ENCODE measurements at places on chromosomes 16 and 17. TPM values are rescaled to one million over a fixed set of nuclear protein-coding genes. Genes with fewer than 3 reads are reported as not detected.

- peak; percentile 94 for DNase-seq
Measured at GRCh38 chr16:81481207-81481821, 36.7 kb downstream of the CMIP start.

The BIRC5 gene
- polyA plus RNA-seq = 18.5 TPM

The GPR139 gene
- not detected for polyA plus RNA-seq

- no peak for DNase-seq
Measured at GRCh38 chr16:51636920-51637769, 486.1 kb upstream of the SALL1 start.

GRCh38 chr17:8155996-8156245 is 3.7 kb upstream of the PER1 start:
- DNase-seq = no peak

GRCh38 chr17:65751263-65751662 is 189.8 kb upstream of the AXIN2 start:
- no peak for DNase-seq

The CCL13 gene
- not detected for polyA plus RNA-seq

DNA sequence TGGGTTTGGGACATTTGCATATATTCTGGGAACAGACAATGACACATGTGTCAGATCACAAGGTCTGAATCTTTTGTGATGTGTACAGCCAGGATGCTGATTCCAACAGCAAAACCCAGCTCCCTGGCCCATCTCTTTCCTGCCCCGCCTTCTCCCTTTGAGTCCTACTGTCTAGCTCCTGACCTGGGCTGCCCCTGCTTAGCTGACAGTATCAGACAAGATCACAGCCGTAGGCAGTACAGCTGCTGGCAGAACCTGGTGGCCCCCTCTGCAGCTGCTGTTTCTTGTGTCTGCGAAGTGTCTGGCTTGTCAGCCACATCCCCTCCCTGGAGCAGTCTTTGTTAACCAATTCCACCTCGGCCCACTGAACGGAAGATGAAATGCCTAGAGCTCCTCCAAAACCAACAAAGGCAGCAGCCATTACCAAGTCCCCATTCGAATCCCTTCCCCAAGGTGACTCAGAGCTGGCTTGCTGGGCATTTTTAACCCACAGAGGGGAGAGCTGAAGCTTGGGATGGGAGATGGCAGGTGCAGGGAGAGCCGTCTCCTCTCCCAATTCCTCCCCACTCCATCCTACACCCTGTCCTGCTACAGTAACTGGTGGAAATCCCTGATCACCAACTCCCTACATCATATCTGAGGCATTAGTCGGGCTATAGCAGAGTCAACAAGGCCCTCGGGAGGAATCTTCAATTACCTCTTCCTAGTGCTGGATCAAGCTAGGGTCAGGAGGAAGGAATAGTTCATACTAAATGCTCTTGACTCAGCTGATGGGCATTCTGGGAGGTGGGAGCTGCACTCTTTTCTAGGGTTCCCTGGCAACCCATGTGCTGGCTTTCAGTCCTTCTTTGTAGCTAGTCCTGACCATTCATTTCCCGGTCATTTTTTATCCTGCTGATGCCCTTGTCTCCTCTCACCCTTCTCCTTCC is 5.8 kb downstream of the PIPOX start:
- no peak for DNase-seq

DNA sequence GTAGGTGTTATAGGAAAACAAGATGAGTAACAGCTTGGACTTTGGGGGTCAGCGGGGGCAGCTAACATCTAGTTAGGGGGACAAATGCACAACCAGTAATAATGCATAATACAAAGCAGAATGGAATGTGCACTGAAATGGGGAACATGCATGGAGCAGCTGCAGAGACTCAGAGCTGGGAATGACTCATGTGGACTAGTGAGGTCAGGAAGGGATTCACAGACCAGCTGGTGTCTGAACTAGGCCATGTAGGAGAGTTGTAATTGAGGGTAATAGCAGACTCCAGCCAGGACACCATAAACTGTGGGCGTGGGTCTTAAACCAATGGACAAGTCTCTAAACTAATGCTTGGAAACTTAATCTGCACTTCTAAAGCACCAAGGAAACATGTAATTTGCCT is 176.8 kb upstream of the ASIC2 start:
- no peak for DNase-seq

DNA sequence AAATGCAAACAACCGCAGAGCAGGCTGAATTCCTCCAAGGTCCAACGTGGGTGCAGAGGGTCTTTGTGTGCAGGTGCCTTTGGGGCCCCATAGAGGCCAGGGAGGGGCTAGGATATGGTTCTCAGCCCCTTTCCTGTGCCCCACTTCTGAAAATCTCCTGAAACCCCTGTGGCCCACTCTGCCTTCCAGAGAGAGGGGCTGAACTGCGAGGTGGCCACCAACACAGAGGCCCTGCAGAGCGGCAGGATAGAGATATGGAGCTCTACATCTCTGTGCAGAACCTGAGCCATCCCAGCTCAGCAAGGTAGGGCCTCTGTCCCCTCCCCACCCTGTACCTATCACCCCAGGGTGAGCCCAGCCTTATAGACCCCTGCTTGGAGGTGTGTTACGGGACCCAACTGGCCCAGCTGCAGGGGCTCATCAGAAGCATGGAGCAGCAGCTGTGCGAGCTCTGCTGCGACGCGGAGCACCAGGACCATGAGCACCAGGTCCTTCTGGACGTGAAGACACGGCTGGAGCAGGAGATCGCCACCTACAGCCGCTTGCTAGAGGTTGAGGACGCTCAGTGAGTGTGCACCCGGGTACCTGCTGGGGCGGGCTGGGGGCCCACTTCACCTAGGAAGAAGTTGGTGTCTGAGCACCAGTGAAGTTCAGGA is 5.5 kb downstream of the USP6 start:
- DNase-seq = no peak

- peak; percentile 90 for DNase-seq
Measured at GRCh38 chr17:1590029-1590746, 27.6 kb upstream of the PITPNA start.

DNA sequence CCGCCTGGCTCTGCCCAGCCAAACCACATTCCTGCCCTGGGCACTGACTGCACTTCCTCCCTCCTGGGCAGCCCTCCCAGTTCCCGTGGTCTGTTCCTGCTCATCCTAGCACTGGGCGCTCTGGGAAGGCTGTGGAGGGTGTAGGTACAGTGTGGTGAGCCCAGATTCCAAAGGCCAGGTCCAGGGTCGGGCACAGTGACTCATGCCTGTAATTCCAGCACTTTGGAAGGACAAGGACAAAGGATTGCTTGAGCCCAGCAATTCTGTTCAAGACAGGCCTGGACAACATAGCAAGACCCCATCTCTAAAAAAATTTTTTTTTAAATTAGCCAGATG is 30.6 kb downstream of the C16orf74 start:
- peak; percentile 35 for DNase-seq

- no peak for DNase-seq
Measured at GRCh38 chr16:47722046-47722445, 260.9 kb downstream of the PHKB start.

DNA sequence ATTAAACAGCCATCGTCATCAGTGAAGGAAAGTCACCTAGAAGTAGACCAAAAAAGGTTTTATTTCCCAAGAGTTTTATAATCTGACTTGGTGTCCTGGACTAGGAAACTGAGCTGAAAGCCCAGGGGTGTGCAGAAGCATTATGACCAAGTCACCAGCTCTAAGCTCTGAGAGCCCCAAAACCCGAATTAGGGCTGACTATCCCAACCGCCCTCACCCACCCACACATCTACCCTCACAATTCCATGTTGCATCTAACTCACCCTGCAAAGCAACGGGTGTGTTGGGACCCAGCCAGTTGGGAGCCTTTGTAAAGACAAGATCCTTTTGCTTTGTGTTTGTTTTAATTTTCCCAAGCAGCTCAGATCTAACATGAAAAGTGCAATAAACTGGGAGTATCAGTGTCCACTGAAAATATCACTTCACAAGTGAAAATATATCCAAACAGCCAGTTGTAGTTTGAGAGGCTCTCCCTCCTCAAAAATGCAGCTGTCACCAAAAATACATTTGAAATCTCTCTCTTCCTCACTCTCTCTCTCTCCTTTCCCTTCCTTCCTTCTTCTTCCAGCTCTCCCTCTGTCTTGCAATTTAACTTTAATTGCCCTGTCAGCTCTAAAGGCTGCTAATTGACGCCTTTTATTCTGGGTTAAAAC is 16.2 kb upstream of the NOG start:
- DNase-seq = no peak

DNA sequence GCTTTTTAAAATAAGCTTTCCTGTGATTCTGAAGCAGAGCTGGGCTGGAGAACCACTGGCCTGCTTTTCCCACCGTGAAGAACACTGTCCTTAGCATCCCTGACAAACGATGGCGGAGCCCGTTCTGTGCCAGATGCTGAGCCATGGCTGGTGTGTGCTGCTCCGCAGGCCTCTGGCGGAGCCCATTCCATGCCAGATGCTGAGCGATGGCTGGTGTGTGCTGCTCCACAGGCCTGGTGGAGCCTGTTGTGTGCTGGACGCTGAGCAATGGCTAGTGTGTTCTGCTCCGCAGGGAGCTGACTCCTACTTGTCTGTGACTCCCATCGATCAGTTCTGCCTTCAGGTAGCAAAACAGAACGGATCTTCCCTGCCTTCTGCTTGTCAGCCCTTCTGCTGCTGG is 4.3 kb downstream of the ENDOV start:
- no peak for DNase-seq

DNA sequence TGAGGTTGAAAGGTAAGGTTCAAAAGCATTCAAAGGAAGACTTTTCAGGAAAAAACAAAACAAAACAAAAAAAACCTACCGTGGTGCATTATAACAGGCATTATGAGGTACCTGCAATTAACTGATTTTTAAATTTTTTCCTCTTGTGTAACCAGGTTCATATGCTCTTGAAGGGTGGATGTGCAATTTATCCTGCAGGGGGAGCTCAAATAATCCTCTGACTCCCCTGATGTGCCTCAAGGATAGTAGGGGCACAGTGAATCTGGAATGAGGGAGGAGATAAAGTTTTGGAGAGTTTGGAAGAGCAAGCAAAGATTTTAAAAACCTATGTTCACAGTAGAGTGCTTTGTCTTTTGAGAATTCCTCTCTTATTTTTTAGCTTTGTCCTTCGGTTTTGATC is 1349.4 kb downstream of the CDH8 start:
- no peak for DNase-seq

GRCh38 chr16:84063980-84064379 is 21.4 kb upstream of the SLC38A8 start:
- DNase-seq = no peak

DNA sequence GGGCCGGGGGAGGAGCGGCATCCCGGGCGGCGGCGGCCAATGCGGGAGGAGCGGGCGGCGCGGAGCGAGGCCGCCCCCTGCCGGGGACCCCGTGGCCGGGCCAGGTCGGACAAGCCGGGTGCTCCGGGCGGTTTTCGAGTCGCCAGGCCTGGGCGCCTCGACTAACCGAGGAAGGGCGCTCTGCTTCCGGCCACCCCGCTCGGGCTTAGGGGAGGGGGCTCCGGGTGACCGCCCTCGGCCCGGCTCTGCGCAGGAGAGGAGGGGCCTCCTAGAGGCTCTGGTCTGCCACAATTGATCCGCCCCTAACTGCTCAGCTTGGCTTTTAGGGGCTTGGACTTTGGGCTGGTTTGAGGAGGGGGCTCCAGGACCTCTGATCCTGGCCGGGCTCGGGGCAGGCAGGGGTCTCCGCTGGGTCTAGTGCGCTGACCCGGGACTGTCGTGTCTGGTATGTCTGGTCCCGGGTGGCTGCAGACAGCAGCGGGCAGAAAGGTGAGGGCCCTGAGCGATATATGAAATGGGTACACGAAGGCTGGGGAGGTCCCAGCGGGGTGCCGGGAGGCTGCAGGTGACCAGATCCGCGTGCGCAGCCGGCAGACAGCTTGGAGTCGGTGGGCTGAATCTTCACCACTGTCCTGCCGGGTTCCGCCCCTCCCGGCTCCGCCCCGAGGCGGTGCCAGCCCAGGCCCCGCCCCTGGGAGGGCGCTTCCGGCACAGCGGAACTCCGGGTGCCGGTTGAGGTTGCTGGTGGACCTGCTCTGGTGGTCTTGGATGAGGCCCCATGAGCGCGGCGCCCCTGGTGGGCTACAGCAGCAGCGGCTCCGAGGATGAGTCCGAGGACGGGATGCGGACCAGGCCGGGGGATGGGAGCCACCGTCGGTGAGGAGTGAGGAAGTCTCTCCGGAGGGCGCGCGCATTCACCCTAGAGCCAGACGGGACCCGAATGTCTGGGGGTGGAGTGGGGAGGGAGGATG is at the start of gene USB1:
Gene USB1, plus strand, starts transcription at position 702 of the 971 bp plus-strand sequence. Its CDS starts 77 bp downstream, at position 779.
- peak; percentile 88 for DNase-seq

The LRRC75A gene
- polyA plus RNA-seq = 0.03 TPM

DNA sequence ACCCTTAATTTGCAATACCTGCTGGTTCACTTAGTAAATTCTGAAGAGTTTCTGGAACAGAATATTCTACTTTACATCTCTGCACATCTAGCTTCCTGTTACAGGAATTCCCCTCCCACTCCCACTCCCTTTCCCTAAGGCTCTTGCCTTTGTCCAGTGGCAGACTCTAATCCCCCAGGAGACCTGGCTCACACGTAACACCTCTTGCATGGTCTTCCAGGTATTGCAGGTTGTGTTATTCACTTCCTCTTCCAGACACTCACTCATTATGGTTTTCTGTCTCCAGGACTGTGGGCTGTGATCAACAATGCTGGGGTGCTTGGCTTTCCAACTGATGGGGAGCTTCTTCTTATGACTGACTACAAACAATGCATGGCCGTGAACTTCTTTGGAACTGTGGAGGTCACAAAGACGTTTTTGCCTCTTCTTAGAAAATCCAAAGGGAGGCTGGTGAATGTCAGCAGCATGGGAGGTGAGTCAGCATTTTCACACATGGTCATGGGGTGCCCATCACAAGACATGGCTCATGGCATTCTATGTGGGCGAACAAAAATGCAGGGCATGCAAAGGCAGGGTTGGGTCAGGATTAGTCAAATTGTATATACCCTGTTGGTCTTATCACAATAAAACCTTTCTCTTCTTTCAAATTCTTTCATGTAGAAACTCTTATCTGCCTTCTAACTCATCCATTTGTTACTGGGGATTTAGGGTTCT is 35.8 kb downstream of the HSD17B2 start:
- DNase-seq = no peak

The C16orf86 gene
- polyA plus RNA-seq = 2.0 TPM

GRCh38 chr17:45138911-45139532 is 3.5 kb downstream of the ACBD4 start:
- DNase-seq = no peak

DNA sequence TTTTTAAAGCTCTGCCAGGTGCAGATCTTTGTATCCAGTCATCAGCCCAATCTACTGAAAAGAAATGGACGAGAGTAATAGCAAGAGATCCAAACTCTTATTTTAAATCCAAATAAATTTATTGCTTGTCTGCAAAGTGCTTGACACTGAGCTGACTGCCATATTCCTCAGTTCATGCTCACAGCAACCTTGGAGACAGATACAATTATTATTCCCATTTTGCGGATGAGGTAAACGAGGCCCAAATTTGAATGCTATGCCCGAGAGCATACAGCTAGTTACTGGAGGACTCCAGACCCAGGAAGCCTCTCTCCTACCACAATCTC is 620 bp downstream of the NOB1 start:
- no peak for DNase-seq

- DNase-seq = peak; percentile 91
Measured at GRCh38 chr16:52408191-52408845, 138.6 kb downstream of the TOX3 start.

The CDH15 gene
- 0.74 TPM for polyA plus RNA-seq

The AGRP gene
- not detected for polyA plus RNA-seq

GRCh38 chr17:77877036-77877435 is 81.5 kb upstream of the TNRC6C start:
- no peak for DNase-seq

The CASKIN2 gene
- polyA plus RNA-seq = 7.8 TPM
